T-cell (primary cell): ENCODE measurements at places on chromosomes 16 and 17. TPM values are rescaled to one million over a fixed set of nuclear protein-coding genes. Genes with fewer than 3 reads are reported as not detected.

- peak within 1 kb of the TSS; percentile 88 for H3K4me3 ChIP-seq
- peaks cover 30% of the 10 kb centered on the region for H3K4me1 ChIP-seq
- peak within 1 kb of the TSS; percentile 80 for H3K27ac ChIP-seq
- peak; percentile 82 for DNase-seq
- no peaks in the 10 kb centered on the region for H3K27me3 ChIP-seq
Observed at GRCh38 chr17:43006639-43007551, at the start of gene IFI35. Gene IFI35, plus strand, starts transcription at chr17:43006784. Its CDS starts 164 bp downstream, at chr17:43006948.

- H3K4me3 ChIP-seq: no peak overlapping the region
- no peak overlapping the region for H3K27ac ChIP-seq
- H3K36me3 ChIP-seq: no peaks in the 10 kb centered on the region
Observed at GRCh38 chr16:51638339-51639135, 487.5 kb upstream of the SALL1 start.

- no peaks in the 10 kb centered on the region for H3K27me3 ChIP-seq
- H3K27ac ChIP-seq: no peak overlapping the region
- no peak overlapping the region for H3K4me3 ChIP-seq
Observed at GRCh38 chr17:10631048-10631700, 25.9 kb downstream of the MYH3 start.

DNA sequence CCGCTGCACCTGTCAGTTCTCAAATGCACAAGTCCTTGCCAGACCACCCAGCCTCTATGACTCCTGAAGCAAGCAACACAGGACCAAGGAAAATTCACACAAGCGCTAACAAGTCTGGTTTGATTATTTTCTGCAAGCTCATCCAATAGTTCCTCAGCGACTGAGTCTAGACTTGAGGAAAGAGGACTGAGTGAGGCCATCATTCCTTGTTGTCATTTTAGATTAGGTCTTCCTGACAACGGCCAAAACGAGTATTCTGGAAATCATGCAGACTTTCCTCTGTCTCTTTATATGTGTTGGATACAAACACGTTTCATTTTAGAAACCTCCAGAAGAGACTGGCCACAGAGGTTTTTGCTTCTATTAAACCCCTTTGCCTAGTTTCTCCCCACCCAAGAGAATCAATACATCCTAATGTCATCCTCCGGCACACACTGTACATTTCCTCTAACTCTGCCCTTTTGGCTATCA is 561 bp downstream of the CCDC47 start:
- no peaks in the 10 kb centered on the region for H3K27me3 ChIP-seq
- peaks cover 27% of the 10 kb centered on the region for H3K4me1 ChIP-seq
- H3K27ac ChIP-seq: peak overlapping the region; percentile 86
- H3K36me3 ChIP-seq: no peaks in the 10 kb centered on the region
- H3K4me3 ChIP-seq: peak overlapping the region; percentile 68

GRCh38 chr17:13594762-13595598 is 6.7 kb downstream of the HS3ST3A1 start:
- H3K4me3 ChIP-seq: no peak overlapping the region
- H3K36me3 ChIP-seq: no peaks in the 10 kb centered on the region
- H3K27me3 ChIP-seq: peaks cover 5% of the 10 kb centered on the region
- H3K4me1 ChIP-seq: no peaks in the 10 kb centered on the region
- H3K27ac ChIP-seq: no peak overlapping the region
- DNase-seq: peak; percentile 63

- no peak overlapping the region for H3K27ac ChIP-seq
- DNase-seq: no peak
- H3K4me1 ChIP-seq: peaks cover 29% of the 10 kb centered on the region
- no peaks in the 10 kb centered on the region for H3K27me3 ChIP-seq
Observed at GRCh38 chr17:59637611-59638310, 18.1 kb downstream of the CLTC start.

DNA sequence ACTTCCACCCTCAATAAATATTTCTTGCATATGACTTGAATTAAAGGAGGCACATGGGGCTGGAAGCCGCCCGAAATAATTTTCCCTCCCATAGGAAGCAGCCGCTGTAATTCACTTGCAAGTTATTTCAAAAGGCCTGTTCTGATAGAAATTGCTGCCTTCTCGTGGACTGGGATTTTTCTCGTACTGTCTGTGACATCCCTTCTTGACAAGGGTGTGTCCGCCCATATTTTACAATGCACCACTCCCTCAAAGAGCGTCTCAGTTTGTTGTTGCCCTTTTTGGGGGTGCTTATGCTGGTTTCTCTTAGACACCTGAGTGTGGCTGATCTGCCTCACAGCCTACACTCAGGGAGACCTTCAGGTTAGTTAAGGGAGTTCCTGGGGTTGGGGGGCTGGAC is 160.0 kb downstream of the MSI2 start:
- peaks cover 4% of the 10 kb centered on the region for H3K36me3 ChIP-seq
- H3K27me3 ChIP-seq: no peaks in the 10 kb centered on the region
- H3K27ac ChIP-seq: no peak overlapping the region
- H3K4me1 ChIP-seq: no peaks in the 10 kb centered on the region
- no peak for DNase-seq
- no peak overlapping the region for H3K4me3 ChIP-seq

DNA sequence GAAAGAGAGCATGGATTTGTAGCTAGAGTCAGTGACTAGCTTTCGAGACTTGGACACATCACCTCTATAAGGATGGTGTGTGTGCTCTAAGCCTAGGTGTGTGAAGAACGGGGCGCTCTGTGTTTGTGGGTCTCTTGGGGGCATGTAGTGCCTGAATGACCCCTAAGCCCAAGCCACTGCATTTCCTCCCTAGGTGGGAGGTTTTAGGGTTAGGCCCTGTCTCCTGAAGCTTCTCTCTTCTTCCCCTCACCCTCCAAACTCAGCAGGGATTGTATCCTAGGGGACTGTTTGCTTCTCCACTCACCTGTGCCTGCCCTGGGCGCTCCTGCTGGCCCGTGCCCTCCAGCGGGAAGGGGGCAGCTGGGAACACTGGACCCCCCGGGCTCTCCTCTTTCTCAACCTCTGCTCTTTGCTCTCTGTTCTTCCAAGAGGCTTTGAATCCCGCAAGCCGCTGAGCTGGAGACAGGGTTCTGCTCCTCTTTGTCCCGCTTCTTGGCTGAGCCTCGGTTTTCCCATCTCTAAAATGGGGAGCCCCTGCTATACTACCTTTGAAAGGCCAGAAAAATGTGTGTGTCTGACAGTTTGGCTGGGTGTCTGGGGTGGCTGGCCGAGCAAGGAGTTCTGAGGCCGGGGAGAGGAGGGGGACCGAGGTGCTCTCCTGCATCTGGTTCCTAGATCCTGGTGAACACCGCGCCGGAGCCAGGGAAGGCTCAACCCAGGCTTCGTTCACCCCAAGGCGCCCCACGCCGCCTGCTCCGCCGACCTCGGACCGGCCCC is 810 bp downstream of the CYGB start:
- no peaks in the 10 kb centered on the region for H3K36me3 ChIP-seq
- peaks cover 14% of the 10 kb centered on the region for H3K4me1 ChIP-seq
- no peak for DNase-seq

ADAMTS18 gene
- total RNA-seq: not detected
